ENCODE measurements at places on chromosomes 5 and 9.
A peak's percentile ranks its signal among the peaks of the same experiment; 100 is the strongest.

GRCh38 chr9:81073821-81074220 lies 615.5 kb downstream of the TLE1 start:
- DNase-seq: no peak

DNA sequence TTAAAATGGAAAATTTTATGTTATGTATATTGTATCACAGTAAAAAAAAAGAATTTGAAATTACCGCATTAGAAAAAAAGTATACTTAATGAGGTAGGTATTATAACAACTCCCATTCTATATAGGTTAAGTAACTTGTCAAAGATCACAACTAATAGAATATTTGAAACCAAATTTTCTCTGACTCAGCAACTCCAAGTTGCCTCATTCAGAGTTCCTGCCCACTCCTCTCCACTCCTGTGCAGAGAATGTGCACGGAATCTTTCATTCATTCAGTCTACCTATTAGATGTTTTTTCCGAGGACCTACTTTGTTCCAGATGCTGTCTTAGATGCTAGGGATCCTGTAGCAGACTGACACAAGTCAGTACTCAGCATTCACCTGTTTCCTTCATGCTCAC lies 15.4 kb downstream of the SH3TC2 start:
- no peak for DNase-seq

- no peak for DNase-seq
Observed at GRCh38 chr9:25397746-25398145, 280.5 kb downstream of the TUSC1 start.

- DNase-seq: no peak
Observed at GRCh38 chr5:56055287-56055686, 60.5 kb upstream of the IL6ST start.

- DNase-seq: no peak
Observed at GRCh38 chr5:154478224-154478565, at the start of gene HAND1. Gene HAND1 (minus strand): TSS chr5:154478227. CDS start chr5:154478008, 219 bp downstream.

DNA sequence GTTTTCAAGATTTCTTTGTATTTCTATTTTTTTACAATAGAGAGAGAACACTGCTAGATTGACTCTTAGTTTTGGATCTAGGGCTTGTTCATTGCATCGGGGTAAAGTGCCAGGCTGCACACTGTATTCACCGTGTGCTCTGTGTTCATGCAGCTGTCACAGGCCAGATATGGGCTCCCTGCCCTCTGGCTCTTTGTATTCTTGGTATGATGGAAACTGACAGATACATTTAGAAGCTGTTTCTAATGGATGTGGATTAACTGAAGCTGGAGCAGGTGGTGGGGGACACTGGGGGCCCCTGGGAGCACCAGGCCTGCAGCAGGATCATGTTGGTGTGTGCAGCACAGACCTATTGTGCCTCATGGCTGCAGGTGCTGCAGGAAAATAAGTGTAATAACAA lies 28.0 kb downstream of the SLC36A1 start:
- no peak for DNase-seq

GRCh38 chr5:114678778-114679177 lies 316.9 kb downstream of the KCNN2 start:
- no peak for DNase-seq

- DNase-seq: no peak
Observed at GRCh38 chr9:111066468-111066867, 28.2 kb upstream of the LPAR1 start.

- DNase-seq: no peak
Observed at GRCh38 chr5:77845324-77845646, 69.1 kb upstream of the TBCA start.

- no peak for DNase-seq
Observed at GRCh38 chr5:136600306-136600705, 235.0 kb upstream of the TRPC7 start.

- no peak for DNase-seq
Observed at GRCh38 chr5:131109540-131110255, 55.4 kb downstream of the HINT1 start.

- DNase-seq: no peak
Observed at GRCh38 chr5:151082282-151082902, 1.6 kb upstream of the TNIP1 start.

GRCh38 chr5:178323961-178324360 lies 91.4 kb upstream of the PHYKPL start:
- peak; percentile 22 for DNase-seq

DNA sequence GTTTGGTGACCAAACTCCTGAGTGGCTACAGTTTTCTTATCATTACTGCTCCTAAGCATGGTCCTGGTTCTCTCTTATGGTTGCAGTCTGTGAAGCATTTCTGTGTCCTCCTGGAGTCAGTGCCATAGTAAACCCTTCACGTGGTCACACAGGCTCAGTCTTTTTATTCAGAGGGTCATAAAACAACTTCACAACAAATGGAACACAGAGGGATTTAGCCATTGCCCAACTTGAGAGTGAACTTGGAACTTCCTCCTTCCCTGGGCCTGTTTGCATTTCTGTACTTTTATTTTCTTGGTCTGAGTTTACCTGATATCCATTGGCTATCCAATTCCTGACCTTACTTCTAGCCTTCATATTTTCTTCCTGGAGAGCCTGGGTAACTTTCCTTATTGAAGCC lies 144.9 kb downstream of the CCDC192 start:
- DNase-seq: no peak

GRCh38 chr5:157918811-157919742 lies 60.1 kb upstream of the CLINT1 start:
- no peak for DNase-seq

DNA sequence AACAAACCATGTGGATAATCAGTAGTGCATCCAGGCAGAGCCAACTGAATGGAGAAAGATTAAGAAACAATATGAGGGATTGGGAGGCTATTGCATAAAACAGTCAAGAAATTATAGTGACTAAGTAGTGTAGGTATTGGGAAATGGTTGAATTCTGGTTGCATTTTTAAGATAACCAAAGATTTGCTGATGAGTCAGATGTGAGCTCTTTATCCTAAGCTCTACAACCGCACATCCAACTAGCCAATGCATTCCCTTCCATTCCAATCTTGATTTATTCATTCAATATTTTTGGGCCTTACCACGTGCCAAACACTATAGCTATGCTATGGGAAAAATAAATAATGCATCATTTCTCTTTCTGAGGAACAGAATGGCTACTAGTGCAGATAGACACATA lies 524.5 kb upstream of the RGMB start:
- DNase-seq: no peak

- DNase-seq: no peak
Observed at GRCh38 chr9:109990541-109990940, 210.5 kb downstream of the PALM2AKAP2 start.

- DNase-seq: no peak
Observed at GRCh38 chr5:111229221-111229835, 5.1 kb downstream of the CAMK4 start.

- DNase-seq: no peak
Observed at GRCh38 chr5:78527054-78527859, 121.3 kb downstream of the LHFPL2 start.

Measured in GM18507 (cell line).